ENCODE measurements at places on chromosomes 7 and 10.

- no peak for DNase-seq
Observed at GRCh38 chr7:80937336-80937735, 18.5 kb upstream of the SEMA3C start.

- DNase-seq: no peak
Observed at GRCh38 chr7:84529480-84530205, 335.1 kb upstream of the SEMA3A start.

DNA sequence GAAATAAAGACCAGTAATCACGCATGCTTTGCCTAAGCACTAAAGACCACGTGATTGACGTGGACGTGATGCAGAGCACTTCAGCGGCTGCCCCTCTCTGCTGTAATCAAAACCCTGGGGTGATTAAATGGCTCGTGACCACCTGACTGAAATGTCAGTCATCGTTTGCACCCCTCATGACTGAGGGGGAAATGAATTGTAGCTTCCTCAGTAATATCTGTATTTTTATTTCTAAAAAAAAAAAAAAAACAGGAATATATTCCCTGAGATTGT lies 148.1 kb upstream of the RSU1 start:
- DNase-seq: no peak

DNA sequence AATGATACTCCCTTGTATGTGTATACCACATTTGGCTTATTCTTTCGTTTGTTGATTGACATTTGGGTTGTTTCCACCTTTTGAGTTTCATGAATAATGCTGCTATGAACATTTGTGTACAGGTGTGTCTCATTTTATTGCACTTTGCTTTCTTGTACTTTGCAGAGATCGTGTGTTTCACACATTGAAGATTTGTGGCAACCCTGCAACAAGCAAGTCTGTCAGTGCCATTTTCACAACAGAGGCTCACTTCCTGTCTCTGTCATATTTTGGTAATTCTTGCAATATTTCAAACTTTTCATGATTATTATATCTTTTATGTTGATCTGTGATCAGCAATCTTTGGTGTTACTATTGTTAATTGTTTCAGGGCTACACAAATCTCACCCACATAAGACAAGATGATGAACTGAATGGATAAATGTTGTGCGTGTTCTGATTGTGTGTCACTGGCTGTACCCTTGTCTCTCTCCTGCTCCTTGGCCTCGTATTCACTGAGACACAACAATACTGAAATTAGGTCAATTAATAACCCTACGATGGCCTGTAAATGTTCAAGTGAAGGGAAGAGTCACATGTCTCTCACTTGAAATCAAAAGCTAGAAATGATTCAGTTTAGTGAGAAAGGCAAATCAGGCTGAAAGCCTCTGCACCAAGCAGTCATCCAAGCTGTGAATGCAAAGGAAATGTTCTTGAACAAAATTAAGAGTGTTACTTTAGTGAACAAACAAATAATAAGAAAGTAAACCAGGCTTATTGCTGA lies 133.6 kb upstream of the JCAD start:
- DNase-seq: no peak

DNA sequence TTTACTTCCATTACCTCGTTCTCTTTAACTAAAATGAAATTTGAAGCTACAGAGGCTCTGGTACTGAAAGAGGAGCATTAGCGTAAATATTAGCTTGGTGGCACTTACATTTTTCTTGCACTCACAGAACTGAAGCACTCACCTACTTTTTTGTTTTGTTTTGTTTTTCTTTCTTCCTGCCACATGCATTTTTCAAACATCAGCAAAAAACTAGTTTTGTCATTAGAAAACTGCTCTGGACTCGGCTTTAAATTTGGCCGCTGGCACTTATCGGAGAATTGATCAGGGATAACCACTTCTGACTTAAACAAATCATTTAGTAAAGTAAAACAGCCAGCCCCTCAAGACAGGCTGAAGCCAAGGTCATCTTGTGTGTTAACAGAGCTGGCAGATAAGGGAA lies 216.3 kb downstream of the SFMBT2 start:
- no peak for DNase-seq

DNA sequence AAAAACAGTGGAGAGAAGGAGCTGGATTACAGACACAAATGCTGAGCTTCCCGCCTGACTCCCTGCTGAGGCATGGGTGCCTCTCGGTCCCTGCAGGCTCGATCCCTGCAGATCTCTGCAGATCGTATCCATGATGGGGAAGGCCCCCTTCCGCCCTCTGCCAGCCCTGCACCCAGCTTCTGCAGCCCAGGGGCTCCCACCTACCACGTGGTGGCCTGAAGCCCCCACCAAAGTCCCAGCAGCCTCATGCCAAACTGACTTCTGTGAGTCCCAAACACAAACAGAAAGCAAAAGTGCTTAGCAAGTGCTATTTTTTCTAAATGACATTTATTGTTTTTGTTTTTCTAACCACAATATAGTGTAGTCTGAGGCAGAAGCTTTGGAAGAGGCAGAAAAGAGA lies 127.1 kb upstream of the CHST15 start:
- no peak for DNase-seq

GRCh38 chr10:118720685-118721538 lies 33.9 kb downstream of the CACUL1 start:
- no peak for DNase-seq

DNA sequence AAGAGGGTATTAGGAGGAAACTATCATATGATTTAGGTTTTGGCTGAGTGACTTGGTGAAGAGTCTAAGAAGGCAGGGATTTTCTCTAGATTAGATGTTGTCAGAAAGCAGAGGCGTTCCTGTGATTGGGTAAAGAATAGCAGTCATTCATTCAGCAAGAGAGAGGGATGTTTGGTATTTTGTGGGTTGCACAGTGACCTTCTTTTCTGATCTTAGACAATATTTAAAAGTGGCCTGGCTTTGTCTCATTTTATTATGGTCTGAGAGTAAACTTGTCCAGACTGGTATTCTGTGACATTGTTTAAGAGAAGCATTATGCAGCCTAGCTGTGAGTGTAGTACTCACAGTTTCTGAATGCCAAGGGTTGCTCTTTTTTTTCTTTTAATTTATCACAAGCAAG lies 18.5 kb downstream of the HYAL4 start:
- DNase-seq: no peak

DNA sequence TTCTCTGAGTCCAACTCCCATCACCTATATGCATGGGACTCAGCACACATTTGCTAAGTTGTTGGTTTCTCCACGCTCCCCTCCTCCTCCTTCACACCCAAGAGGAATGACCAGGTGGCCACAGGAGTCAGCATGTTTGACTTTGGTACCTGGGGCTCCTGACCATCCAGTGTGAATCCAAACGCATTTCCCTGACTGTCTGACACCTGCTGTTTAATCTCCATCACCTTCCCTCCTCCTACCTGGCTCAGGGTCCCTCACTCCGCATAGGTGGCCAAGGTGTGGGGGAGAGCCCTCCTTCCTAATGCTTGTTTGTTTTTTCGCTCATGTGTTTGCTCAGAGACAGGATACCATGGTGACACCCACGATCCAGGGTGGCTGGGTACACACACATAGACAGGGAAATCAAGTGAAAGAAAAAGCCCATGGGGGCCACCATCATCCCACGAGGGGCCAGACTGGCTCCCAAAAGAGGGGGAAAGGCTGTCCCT lies 194.9 kb downstream of the KCNMA1 start:
- no peak for DNase-seq

GRCh38 chr10:65133652-65134051 lies 1612.5 kb downstream of the REEP3 start:
- no peak for DNase-seq

DNA sequence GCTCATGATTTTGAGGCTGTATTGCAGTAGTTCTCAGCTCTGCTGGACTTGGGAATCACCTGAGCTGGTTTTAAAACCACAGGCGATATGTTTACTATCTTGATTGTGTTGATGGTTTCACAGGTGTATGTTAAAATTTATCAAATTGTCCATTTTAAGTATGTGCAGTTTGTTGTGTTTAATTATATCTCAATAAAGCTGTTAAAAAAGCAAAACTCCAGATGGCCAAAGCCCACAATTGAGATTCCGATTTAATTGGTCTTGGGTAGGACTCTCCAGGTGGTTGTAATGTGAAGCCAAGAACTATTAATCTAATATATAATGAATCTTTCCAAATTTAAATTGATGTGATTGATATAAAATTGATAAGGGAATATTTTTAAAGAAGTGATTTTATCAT lies 48.6 kb downstream of the NRCAM start:
- no peak for DNase-seq

DNA sequence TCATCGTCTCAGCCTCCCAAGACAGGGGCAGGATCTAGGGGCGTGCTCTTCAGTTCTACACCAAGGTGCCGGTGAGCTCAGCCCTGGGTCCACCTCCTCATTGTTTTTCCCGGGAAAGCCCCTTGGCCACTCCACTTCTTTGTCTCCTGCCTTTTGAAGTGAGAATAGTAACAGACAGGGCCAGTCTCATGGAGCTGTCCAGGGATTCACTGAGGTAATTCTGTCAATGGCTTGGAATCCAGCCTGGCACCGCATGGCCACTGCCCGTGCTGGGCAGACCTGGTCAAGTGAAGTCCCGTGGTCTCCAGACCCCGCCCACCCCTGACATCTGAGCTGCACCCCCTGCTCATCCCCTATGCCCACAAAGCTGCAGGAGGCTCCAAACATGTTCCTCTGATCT lies 138.9 kb downstream of the TNS3 start:
- DNase-seq: no peak

- DNase-seq: no peak
Observed at GRCh38 chr10:20993389-20993788, 96.3 kb upstream of the NEBL start.

GRCh38 chr7:70542750-70543376 lies 589.1 kb upstream of the GALNT17 start:
- DNase-seq: no peak

GRCh38 chr7:152668975-152669374 lies 7.0 kb downstream of the XRCC2 start:
- no peak for DNase-seq

GRCh38 chr7:114554781-114555537 lies 140.3 kb downstream of the FOXP2 start:
- DNase-seq: peak; percentile 70

GRCh38 chr7:75920431-75921161 lies 5.6 kb downstream of the POR start:
- DNase-seq: no peak

DNA sequence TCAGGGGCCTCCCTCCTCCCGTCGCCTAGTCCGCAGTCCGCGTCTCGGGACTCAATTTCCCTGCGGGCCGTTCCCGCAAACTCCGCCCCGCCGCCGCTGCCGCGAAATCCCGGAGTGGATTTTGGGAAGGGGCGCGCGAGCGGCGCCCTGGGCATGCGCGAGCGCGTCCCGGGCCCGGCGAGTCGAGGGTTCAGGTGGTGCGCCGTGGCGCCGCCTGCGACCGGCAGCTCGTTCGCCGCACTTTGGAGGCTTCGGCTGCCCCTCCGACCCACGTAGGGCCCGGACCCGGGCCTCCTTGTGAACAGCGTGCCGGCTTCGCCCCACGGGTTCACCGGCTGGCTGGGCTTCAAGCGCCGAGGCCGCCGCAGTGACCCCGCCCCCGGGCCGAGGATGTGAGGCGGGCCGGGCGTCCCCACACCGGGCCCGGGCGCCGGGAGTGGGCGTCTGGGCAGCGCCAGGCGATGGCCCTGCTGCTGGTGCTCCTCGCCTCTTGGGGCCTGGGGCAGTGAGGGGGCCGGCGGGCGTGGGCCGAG lies at the start of gene PLEKHA8:
PLEKHA8 (plus strand) TSS at position 197 of the 533 bp plus-strand sequence. CDS start 351 bp downstream, outside the sequence.
- peak; percentile 96 for DNase-seq

DNA sequence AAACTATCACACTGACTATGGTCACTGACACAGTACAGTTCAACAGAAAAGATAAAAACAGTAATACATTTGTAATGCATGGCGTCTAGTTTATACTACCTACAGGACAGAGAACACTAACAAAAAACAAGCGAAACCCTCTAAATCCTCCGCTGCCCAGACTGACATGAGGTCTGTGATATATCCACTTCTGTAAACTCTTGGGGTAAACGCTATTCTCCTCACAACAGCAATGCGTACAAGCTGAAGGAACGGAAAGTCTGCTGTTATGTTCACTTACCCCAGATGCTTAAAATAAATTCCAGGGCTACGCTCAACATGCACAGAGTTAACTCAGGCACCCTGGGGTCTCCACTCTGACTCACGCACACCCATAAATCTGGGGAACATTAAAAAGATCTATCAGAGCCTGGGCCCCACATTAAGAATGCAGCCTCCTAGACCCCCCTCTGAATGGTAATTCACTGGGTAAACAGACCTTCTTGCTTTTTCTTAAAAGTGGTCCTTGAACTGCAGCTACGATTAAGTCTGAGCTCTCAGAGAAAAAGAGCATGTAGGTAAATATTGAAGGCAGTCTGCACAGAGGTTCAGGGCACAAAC lies 105.6 kb downstream of the CTBP2 start:
- no peak for DNase-seq

DNA sequence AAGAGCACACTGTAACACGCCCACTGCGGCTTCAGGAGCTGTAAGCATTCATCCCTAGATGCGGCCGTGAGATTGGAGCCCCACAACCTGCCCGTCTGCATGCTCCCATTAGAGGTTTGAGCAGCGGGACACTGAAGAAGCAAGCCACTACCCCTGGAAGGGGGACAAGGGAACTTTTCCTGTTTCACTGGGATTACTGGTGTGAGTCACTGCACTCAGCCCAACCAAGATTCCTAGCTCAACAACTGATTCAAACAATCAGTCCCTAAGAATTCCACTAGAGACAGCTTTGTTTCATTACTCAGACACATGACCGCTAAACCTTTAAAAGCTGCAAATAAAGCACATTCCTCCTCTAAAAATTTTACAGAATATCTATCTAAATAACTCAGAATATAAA lies 69.8 kb downstream of the ORC5 start:
- DNase-seq: no peak

DNA sequence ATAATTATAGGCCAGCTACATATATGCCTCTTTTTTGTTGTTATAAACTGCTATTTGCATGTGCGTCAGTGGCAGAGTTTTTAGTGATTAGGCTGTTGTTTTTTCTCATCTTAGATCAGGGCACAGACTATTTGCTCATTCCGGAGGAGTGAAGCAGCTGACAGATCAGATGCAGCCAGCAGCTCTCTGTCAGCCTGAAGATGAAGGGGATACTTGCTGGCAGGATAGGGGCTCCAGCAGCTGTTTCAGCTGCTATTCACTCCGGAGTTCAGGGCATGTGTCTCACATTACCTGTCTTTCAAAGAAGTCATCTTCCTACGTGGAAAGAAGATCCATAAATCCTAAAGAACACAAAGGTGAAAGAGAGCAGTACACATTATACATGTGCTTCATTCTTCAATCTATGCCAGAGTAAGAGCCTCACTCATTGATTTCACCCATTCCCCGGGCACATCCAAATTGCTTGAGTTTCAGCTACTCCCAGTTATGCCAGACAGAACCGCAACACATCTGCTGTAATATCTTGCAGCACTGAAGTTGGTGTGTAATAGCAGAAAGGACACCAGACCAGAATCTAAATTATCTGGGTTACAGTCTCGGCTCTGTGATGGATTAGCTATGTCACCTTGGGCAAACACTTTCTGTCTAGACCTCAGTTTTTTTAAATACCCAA lies 182.8 kb upstream of the CHRM2 start:
- no peak for DNase-seq

DNA sequence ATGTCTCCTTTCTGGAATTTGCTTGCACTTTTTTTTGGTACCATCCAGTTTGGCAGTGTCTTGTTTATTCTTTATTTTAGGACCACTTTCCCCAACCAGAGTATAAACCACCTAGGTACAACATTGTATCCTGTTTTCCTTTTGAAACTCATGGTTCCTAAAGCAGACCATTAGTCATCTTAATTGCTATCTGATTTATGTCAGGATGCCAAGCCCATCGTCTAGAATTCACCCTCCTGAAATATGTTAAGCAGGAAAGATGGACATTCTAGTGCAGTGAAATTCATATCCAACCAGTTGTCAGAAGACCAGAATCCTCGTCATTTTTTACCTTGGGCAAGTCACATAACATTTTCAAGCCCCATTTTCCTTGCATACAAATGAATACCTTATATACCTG lies 223.6 kb upstream of the KMT2E start:
- DNase-seq: no peak
